Activated naive CD8-positive, alpha-beta T cell treated with anti-CD3 and anti-CD28 coated beads for 36 hours (primary cell): ENCODE measurements at places on chromosomes 2 and 18.

DNA sequence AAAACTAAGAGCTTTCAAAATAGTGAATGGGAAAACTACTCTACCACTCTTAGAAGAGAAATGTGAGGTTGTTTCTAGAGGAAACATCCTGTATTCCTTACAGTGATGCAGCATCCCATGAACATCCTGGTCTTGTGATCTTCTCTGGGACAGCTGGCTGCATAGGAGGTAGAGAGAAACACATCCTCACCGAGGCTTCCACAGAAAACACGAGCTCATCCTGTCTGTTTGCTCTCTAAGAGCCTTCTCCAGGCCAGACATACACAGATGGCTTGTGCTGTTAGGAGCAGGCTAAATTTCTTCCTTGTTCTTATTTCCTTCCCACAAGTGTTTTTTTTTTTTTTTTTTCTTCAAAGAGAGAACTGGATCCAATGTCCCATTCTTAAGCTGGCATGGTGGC, 14.7 kb upstream of the FZD7 start:
- no peak for DNase-seq

DNA sequence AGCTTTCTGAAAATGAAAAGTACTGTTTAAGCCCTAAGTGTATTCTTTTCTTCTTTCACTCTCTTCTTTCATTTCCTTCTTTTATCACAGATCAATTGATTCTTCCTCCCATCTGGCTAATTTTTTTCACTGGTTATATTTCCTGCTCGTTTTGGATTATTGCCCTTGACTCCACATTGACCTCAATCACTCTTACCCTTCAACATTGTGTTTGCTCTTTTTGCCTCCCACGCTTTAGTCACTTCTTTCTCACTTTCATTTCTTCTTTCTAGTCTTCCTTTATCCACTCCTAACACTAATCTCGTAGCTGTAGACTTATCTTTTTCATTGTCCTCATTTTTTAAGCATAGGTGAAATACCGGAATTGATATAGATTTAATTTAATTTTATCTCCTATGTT, 320.3 kb upstream of the VRK2 start:
- no peak for DNase-seq

DNA sequence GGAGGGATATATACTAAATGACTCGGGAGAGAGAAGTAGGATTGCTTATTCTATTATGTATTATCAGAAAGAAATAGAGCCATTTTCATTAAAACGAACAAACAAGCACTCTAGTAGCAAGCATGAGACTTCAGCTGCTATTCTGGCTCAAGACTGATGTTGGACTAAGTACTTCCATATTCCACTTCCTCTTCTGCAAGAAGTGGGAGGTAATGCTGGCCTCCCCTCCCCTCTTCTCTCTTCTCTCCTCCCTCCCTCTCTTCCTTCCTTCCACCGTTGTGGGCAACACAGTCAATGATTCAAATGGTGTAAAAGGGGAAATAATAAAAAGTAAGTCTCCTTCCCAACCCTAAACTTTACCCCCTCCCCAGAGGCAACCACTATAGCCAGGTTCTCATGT, 62.6 kb downstream of the EMX1 start:
- DNase-seq: no peak

GRCh38 chr2:30106543-30106942, 40.3 kb upstream of the YPEL5 start:
- DNase-seq: no peak

GRCh38 chr2:239594019-239594771, 193.4 kb upstream of the HDAC4 start:
- no peak for DNase-seq

DNA sequence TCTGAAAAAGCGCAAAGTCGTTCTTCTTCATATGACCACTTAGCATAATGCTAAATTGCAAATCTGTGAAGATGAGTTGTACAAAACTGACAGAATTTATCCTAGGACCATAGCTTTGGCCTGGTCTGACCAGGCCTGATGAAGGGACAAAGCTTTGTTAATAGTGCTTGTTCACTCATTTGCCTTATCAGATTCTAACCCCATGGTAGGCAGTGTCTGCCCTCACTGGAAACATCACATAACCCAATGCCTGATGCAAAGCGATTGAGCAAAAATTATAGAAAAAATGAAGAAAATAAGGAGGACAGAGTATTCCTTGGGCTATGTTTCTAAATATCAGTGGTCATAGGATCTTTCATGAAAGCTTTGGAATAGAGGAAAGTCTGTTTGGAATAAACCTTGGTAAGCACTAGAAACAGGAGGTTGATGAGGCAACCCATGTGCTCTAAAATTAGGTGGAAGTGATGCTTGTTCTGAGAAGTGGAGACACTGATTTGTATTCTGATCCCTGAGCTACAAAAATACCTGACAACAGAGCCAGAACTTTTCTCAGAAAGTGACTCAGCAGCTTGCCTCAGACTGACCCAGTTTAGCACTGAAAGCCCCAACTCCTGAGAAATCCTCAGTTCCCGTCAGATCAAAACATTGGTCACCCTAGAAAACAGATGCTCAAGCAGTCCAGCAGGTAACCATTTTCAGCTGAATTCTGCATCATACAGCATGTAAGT, 131.4 kb upstream of the MAPRE2 start:
- no peak for DNase-seq

DNA sequence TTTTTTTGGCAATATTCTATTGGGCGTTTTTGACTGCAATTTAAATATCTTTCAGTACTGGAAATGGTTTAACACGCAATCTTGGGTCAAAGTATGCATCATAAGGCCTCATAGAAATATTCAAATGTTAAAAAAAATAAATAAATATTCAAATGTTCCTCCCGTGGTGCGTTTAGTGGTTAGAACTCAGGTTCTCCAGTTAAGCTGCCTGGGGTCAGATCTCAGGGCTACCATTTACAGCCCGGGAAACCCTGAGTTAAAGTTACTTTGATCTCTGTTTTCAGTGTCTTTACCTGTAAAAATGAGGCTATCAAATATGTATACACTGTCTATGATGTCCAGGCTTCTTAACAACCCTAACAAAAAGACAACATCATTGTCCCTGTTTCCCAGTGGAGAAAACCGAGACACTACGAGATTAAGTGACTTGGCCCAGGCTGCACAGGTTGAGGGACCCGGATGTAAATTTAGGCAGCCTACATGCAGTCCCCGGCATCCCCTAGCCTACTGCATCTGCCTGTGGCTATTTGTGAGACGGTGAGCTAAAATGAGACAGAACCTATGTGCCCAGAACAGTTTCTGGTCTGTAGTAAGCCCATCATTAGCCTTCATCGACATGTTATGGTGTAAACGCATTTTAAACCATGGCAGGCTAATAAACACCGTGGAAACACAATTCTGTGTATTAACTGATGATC, 1.7 kb downstream of the FHL2 start:
- no peak for DNase-seq

DNA sequence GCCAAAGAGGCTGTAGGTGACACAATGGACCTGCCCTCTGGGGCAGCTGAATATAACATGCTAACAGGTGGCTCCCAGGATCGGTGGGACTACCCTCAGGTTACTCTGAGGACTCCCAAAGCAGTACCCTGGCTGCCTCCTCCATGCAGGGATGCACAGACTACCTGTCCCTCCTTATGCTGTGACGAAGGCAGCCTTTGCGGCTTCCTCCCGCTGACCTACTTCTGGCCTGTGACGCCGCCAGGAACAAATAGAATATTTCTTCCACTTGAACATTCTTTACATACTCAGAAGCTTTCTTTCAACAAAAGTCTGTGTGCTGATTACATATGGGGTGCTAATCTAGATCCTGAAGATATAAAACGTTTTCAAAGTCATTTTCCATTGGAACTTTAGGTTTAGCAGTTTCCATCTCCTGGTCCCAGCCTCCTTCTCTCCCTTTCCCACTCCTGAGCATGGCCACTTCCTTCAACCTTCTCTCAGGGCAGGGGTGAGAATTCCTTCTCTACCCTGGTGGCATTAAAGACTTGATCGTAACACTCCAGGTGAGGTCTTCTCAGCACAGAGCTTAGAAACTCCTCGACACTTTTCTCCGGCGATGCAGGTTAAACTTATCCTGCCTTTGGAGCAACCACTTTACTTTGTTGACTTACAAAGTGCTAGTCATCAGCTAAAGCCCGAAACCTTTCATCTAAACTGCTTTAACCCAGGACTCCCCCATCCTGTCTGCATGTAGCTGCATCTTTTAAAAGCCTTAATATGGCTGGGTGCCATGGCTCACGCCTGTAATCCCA, 58.9 kb upstream of the STK17B start:
- DNase-seq: peak; percentile 44

DNA sequence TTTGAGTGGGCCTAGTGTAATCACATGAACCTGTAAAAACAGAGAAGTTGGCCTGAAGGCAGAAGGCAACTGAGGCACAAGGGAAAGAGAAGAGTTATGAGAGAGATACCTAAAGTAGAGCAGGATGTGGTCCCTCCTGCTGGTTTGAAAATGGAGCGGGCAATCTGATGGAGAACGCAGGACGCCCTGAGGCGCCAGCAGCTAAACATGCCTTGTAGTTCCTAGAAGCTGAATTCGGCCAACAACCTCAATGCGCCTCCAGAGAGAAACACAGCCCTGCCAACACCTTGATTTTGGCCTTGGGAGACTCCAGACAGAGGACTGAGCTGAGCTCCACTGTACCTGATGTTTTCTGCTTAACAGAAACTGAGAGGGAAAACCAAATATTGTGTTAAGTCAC, 469.9 kb downstream of the SOCS6 start:
- DNase-seq: no peak

DNA sequence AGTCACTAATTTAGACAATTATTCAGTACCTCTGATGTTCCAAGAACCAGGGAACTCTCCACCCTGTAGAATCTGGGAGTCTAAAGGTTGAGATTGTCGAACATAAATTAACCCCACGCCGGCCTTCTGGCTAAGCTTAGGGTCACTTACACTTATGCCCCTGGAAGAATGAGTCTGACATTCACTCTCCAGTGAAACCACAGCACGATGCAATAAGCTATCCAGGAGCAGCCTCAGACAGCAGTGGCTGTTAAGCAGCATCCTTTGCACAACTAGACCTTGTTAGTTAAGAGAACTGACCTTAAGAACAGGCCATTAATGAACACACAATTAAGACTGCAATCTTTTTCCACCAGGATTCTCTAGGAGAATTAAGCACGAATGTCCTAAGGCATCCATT, 25.0 kb downstream of the SH3YL1 start:
- no peak for DNase-seq

DNA sequence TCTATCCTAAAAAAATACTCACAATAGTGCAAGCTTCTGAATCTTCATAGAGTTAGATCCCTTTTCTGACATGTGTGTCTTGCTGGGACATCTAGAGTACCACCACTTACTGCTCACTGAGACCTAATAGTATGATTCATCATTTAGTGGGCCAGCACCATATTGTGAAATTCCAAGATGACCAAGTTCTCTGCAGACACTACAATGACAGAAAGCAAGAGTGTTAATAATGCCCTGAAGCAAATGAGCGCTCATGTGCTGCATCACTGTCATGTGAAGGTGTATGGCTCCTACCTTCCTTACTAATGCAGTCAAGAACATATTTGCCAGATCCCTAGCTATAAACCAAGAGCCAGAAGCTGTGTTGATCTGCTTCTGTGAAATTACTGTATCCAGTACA, 606.2 kb upstream of the NXPH2 start:
- no peak for DNase-seq

- DNase-seq: no peak
These were observed 75.5 kb upstream of the CCDC68 start for GRCh38 chr18:55034742-55035141.

- DNase-seq: no peak
These were observed 60.1 kb downstream of the ITGB6 start for GRCh38 chr2:160139991-160140390.

DNA sequence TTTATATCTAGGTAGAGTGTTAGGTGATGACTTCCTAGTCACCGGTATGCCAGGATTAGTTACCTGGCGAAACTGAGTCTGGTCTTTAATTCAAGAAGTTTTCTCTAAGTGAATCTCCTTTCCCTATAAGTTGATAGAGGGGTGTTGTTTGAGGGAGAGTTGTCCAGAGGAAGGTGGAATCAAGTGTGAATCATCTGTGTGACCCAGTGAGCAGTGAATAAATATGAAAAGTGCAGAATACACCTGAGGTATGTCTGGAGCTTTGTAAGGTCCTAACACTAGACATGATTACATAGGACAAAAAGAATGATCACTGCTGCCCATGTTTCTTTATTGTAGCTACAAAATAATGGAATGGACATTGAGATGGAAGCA, 11.2 kb downstream of the POU3F3 start:
- no peak for DNase-seq

DNA sequence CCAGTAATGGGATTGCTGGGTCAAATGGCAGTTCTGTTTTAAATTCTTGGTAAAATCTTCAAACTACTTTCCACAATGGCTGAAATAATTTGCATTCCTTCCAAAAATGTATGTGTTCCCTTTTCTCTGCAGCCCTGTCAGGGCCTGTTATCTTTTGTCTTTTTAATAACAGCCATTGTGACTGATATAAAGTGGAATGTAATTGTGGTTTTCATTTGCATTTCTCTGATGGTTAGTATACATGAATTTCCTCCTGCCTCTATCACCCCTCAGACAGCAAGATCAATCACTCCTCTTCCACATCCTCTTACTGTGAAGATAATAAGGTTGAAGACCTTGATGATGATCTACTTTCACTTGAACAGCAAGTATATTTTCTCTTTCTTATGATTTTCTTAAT, 304.8 kb upstream of the FSIP2 start:
- DNase-seq: no peak

GRCh38 chr2:54977149-54977548, 73.1 kb downstream of the RTN4 start:
- DNase-seq: no peak

DNA sequence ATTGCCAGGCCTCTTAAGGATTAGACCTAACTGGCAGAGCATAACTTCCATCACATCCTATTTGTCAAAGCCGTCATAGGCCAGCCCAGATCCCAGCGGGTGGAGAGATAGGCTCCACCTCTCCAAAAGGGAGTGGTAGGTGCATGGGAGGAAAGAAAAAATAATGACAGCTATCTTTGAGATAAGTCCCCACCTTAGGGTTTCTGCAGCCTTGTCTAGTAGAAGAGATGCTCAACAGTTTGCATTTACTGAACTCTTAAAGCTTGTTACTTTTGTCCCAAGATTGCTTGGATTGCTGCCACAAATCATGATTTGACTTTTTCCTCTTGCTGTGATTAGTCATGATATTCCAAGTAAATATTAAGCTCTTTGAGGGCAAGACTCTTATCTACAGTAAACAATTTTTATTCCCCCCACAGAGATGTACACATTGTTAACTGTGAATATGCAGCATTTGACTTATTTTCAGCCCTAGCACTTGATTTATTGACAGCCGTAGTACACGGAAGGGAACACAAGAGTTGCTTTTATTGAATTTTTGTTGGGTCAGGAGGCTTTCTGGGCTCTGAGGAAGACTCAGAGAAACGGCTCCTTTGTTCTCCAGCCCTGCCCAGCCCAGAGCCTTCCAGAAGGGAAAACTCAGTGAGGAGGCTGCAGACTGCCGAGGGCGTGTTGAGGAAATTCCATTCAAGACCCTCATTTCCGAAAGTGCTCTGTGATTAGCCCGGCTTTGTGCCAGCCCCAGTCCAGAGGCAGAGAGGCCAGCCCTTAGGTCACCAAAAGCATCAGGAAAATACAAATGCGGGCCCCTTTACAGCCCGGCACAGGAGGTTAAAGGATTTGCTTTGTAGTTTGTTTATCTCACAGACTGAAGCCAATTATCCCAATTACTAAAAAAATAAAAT, 75.5 kb upstream of the ZNF532 start:
- DNase-seq: no peak
